ENCODE measurements at places on chromosomes 16 and 17. TPM values are rescaled to one million over a fixed set of nuclear protein-coding genes. Genes with fewer than 3 reads are reported as not detected.

- no peak for DNase-seq
These were observed 47.4 kb upstream of the NUDT7 start for GRCh38 chr16:77674888-77675287.

GRCh38 chr17:57136355-57136754 is 51.3 kb downstream of the AKAP1 start:
- DNase-seq: no peak

DNA sequence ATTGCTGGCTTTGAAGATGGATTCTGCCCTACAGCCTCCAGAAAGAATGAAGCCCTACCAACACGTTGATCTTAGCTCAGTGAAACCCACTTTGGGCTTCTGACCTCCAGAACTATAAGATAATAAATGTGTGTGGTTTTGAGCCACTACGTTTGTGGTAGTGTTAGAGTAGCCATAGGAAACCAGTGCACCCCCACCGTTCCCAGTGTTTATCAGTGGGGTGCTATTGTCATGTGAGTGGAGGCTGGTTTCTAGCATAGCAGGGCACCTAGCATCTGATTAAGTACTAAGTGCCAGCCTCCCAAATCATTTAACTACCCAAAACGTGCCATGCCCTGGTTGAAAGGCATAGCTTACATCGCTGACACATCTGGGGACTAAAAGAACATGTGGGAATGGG is 423.9 kb downstream of the UTP18 start:
- no peak for DNase-seq

DNA sequence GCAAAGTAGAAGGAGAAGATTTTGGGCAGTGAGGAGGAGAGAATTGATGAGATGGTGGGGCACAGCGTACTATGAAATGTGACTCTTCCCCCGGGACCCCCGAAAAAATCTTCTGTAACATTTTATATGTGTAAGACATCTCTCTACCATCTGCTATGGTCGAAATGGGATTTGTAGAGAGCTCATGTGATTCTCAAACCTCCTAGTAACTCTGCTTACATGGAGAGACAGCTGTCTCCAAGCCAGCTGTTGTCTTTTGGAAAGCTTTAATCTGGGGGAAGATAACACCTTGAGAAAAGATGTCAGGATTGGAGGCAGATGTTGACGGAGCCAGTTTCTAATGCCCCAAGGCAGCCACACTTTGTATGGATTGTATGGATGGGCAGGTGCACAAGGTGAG is 94.1 kb downstream of the PRKCB start:
- DNase-seq: no peak

The GPR179 gene
- total RNA-seq: not detected

The HEATR3 gene
- total RNA-seq: 38.6 TPM

Data from LHCN-M2 (cell line).